ENCODE measurements at places on chromosomes 2 and 18. TPM values are rescaled to one million over a fixed set of nuclear protein-coding genes. Genes with fewer than 3 reads are reported as not detected.

- no peak for DNase-seq
These were observed 121.2 kb downstream of the NR4A2 start for GRCh38 chr2:156211318-156211717.

The PDCD1 gene
- total RNA-seq: 0.08 TPM

- no peak for DNase-seq
These were observed 68.4 kb downstream of the POLR1A start for GRCh38 chr2:86037141-86037794.

The LRP1B gene
- total RNA-seq: 7.5 TPM

GRCh38 chr2:98701230-98701629 is 29.7 kb downstream of the MGAT4A start:
- DNase-seq: no peak

DNA sequence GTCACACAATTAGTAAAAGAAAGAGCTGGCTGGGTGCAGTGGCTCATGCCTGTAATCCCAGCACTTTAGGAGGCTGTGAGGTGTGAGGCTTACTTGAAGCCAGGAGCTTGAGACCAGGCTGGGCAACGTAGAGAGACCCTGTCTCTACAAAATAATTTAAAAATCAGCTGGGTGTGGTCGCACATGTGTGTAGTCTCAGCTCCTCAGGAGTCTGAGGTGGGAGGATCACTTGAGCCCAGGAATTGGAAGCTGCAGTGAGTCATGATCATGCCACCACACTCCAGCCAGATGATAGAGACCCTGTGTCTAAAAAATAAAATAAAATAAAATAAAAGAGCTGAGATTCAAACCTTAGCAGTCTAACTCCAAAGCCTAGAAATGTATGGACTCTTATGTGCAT is 39.0 kb upstream of the NEDD4L start:
- no peak for DNase-seq

The BCL2 gene
- 6.8 TPM for total RNA-seq

- DNase-seq: no peak
These were observed 22.3 kb downstream of the PXDN start for GRCh38 chr2:1721706-1722646.

DNA sequence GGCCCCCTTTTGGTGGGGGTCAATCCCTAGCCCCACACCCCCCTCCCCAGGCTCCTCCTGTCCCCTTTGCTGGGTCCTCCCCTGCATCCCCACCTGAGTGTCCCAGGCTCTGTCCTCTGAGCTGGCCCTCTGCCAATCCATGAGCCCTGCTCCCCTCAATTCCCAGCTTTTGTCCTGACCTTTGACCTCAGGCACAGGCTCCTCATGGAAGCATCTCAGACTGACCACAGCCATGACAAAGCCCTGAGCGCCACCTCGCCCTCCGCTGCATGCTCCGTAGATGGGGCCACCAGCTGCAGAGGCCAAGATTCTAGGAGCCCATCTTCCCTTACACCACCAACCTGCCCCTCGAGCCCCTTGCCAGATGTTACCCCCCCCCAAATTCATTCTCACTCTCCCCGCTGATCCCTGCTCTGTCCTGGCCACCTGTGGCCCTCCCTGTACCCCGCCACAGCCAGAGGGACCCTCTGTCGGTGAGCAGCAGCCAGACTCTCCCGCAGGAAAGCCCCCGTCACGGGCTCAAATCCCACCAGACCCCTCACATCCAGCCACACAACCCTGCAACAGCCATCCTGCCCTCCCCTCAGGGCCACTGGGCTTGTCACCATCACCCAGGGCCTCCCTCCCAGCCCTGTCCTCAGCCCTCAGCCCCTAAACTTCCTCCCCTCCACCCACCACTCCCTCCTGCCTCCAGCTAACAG is 206.0 kb downstream of the MGAT5 start:
- DNase-seq: no peak

The RBM43 gene
- 1.2 TPM for total RNA-seq

DNA sequence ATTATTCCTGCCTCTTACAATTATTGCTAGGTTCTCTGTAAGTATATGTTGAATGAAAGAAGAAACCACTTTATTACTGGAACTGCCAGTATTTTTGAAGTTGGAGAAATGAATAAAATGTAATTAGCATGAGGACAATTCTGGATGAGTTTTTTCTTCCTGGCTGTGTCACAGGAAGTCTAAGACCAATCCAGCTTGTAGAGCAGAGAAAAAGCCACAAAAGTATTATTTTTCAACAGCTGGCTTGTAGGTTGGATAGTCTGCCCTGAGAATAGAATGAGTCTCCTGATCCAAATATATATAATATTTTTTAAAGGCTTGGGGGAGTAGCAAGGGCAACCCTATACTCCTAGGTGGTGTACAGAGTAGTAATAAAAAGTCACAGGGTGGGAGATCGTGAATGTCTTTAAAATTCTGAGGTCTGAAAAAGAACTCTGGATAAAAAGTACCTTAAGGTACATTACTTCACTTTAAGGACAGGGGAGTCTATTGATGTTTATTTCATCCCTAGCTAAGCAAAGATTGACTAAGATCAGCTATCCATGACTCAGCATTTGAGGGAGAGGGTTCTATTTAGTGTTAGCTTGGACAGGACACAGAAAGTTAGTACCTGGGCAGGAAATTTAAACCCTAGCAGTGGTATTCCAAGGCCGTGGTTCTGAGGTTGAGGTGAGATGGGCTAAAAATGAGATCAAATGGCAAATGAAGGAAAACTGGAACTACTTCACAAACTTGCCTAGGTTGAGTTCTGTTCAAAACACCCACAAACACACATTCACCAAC is 31.7 kb downstream of the SLC40A1 start:
- peak; percentile 70 for DNase-seq

The CRACDL gene
- total RNA-seq: not detected

DNA sequence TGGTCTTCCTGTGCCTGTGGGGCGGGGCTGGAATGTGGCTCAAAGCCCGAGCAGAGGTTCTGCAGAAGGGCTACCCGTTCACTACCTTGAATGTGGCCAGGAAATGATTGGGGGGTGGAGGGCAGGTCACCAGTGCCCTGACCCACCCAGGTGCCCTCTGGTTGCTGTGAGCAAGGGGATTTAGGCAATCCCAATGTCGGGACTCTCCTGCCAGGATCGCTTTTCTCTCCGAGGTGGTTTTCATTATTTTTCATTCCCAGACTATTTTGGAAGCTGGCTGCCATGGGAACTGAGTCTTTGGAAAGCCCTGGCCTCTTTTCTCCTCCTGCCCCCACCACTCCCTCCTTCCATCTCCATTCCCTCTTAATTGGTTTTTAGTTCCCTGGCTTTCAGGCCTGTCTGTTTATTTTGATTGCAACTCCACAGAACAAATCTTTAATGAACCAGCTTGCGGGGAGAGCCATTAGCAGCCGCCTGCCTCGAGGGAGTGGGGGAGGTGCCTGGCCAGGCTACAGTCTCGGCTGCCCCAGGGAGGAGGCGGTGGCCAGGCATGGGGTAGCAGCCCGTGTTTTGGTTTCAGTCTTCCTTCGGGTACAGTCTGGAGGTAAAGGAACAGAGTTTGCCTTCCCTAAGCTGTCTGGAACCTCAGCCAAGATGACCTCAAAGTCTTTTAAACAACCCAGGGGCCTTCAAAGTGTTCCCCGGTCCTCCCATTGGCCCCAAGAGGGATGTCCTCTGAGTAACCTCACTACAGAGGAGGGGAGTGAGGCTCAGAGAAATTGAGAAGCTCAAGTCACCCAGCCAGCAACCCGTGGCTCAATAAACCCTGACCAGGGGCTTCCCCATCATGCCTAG is 114.4 kb upstream of the HAAO start:
- DNase-seq: peak; percentile 59

The LIMS3 gene
- total RNA-seq: 6.2 TPM

- DNase-seq: no peak
These were observed 42.8 kb downstream of the OLA1 start for GRCh38 chr2:174205562-174205961.

DNA sequence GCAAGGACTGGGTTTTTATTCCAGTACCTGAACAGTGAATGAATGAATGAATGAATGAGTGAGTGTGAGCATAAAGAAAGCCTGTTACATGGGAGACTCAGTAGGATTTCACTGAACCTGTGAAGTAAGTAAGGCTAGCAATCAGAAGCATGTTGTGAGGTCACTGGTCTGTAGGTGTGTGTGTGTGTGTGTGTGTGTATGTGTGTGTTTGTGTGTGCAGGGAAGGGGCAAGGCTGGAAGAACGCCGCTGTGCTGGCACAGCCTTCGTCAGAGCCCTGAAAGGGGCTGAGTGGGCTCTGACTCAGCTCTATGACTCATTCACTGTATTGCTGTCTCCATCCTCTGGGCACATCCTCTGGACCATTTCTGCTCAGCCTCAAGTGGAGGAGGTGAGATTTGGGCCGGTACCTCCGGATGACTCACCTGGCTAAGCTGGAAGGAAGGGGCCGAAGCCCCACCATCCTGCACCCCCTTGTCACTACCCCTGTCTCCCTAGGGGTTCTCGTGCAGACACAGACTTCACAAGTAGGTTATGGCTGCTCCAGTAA is 51.4 kb upstream of the MRPL33 start:
- peak; percentile 49 for DNase-seq

GRCh38 chr2:105248316-105249070 is 7.0 kb downstream of the GPR45 start:
- DNase-seq: peak; percentile 38

Measured in SJCRH30 (cell line).